Endothelial cell of umbilical vein (primary cell): ENCODE measurements at places on chromosomes 13 and 19. TPM values are rescaled to one million over a fixed set of nuclear protein-coding genes. Genes with fewer than 3 reads are reported as not detected.

Gene KLK2
- total RNA-seq: not detected in 2 replicates

Gene KLK3
- not detected in 2 replicates for total RNA-seq

Gene ZNF85
- 9.2 and 9.5 TPM in 2 replicates for total RNA-seq

Gene ZNF527
- 3.4 and 3.6 TPM in 2 replicates for total RNA-seq

Gene CCL25
- not detected in 2 replicates for total RNA-seq

Gene ZNF844
- 0.90 and 3.8 TPM in 2 replicates for total RNA-seq

Gene SYT3
- total RNA-seq: 0.53 TPM in 1 of 2 replicates, not detected in the other

Gene ZIM2
- total RNA-seq: not detected in 2 replicates

Gene CACNG6
- 4.0 and 5.4 TPM in 2 replicates for total RNA-seq

GRCh38 chr19:9658769-9659168 is 16.1 kb downstream of the ZNF562 start:
- DNase-seq: no peak

Gene CEACAM16
- not detected in 2 replicates for total RNA-seq

DNA sequence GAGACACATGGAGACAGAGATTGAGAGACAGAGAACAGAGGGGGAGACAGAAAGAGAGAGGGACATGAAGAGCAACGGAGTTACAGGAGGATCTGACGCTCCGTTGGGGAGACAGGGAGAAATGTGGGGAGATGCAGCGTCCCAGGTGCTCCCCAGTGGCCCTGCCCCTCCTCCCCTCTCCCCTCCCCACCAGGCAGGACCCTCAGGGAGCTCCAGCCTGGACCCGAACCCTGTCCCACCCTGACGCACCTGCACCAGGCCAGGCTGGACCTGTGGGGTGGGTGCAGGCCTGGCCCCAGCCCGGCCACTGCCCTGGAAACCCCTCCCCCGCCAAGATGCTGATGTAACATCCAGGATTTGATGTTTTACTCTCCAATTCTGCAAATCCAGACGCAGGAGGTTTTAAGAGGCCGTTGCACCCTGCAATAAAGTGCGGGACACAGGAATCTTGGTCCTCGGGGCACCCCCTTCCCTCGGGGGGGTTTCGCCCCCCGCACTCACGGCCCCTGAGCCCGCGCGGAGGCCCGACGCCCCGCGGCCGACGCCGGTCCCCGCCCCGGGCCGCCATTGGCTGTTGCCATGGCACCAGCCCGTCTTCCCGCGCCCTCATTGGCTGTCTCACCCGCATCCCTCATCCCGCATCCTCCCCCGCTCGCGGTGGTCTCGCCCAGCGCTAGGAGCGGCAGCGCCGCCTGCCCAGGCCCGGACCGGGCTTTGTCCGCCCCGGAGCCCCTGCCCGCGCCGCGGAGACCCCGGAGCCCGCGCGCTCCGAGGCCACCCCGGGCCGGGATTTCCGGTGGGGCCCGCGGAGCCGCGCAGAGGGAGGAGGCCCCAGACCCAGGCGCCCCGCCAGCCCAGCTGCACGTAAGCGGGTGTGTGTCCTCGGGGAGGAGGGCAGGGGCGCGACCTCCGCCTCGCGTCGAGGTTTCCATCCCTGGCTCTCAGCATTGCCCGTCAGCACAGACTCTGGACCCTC is at the start of gene APC2:
TSS of gene APC2 (plus strand) at position 655 of the 976 bp plus-strand sequence. CDS start 2,881 bp downstream, outside the sequence.
- no peak for DNase-seq

DNA sequence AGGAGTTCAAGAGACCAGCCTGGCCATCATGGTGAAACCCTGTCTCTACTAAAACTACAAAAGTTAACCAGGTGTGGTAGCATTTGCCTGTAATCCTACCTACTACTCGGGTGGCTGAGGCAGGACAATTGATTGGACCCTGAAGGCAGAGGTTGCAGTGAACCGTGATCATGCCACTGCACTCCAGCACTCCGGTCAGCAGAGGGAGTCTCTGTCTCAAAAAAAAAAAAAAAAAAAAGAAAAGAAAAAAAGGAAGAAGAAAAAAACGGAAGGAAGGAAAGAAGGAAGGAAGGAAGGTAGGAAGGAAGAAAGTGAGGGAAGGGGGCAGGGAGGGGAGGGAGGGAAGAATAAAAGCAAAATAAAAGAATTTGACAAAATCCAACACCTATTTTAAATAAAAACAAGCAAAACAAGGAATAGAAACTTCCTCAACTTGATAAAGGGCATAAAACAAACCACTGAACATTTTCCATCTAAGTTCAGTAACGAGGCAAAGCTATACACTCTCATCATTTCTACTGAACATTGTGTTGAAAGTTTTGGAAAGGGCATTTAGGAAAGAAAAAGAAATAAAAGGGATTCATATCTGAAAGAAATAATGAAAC is 411.6 kb upstream of the SLITRK5 start:
- no peak for DNase-seq

Gene ADGRE2
- not detected in 2 replicates for total RNA-seq
